ENCODE measurements at places on chromosomes 5 and 9.

- no peak for DNase-seq
Measured at GRCh38 chr5:158802941-158803341, 296.8 kb downstream of the EBF1 start.

DNA sequence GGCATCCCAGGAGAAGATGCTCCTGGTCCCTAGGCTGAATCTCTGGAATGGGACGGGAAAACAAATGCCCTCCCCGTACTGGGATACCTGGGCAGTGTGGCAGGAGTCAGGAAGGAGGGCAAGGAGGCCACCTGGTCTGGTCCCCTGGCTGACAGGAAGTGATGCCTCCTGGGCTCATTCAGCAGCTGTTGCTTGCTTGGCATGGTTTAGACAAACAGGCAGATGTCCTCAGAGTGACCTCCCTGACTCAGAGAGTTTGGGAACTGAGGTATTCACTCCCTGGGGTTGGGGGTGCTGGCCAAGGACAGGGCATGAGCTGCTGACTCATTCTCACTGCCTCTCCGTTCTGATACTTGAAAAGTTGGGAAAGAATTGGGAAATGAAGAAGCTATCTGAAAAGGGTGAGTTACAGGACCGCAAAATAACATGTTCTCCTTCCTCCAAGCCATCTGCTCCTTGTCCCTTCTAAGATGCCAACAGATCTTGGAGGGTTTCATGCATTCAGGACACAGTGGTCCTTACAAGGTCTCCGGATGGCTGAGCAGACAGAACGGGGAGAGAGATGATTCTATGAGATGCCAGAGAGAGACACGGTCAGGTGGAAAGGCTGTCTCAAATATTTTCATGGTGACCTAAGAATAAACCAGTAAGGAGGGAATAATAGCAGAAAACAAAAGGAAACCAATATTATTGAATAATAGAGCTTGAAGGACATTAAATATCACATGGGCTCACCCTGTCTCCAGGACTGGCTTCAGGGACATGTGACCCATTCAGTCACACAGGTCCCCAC is 534.5 kb downstream of the BNC2 start:
- DNase-seq: no peak

- no peak for DNase-seq
Measured at GRCh38 chr5:74594137-74595040, 46.1 kb downstream of the ENC1 start.

- no peak for DNase-seq
Measured at GRCh38 chr5:112142769-112143270, 276.3 kb downstream of the EPB41L4A start.
